KG1 (cell line): ENCODE measurements at places on chromosomes 5 and 9.

GRCh38 chr5:169602535-169602934 lies 19.0 kb downstream of the SPDL1 start:
- DNase-seq, result no peak

DNA sequence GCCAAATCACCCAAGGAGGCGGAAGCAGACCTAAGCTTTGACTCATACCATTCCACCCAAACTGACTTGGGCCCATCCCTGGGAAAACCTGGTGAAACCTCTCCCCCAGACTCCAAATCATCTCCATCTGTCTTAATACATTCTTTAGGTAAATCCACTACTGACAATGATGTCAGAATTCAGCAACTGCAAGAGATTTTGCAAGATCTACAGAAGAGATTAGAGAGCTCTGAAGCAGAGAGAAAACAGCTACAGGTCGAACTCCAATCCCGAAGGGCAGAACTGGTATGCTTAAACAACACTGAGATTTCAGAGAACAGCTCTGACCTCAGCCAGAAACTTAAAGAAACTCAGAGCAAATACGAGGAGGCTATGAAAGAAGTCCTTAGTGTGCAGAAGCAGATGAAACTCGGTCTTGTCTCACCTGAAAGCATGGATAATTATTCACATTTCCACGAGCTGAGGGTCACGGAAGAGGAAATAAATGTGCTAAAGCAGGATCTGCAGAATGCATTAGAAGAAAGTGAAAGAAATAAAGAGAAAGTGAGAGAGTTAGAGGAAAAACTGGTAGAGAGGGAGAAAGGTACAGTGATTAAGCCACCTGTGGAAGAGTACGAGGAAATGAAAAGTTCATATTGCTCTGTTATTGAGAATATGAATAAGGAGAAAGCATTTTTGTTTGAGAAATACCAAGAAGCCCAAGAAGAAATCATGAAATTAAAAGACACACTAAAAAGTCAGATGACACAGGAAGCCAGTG lies 15.8 kb upstream of the TTC23L start:
- DNase-seq, result no peak

DNA sequence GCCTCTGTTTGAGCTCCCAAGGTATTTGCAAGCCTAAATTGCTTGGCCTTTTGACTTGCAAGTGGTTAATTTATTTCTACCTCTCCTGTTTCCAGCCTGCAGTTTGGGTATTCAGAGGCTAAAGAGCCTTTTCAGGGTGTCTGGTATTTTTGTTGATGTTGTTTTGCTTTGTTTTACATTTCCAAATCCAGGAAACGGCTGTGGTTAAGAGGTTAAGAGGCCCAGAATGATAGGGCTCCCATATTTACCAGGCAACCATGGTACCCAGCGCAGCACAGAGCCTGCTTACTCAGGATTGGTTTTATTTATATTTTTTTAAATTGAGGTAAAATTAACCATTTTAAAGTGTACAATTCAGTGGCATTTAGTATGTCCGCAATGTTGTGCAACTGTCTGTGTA lies 92.1 kb downstream of the PDZD2 start:
- DNase-seq, result no peak

DNA sequence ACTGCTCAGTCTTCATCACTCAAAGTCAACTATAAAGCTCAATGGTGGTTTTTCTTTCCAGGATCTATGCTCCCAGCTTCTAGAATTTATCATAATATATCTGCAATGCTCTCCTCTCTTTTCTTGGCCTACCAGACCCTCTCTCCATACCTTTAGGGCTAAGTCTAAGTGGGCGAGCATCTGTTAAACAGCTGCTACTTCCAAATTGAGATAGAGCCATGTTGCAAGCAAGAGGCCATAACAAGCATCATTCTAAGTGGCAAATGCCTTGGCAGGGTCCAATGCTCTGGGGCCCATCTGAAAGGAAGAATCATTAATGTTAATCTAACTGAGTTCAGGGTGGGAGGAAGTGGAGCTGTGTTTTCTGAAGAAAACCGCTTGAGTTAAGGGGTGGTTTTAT lies 324.0 kb downstream of the TLR4 start:
- no peak for DNase-seq

GRCh38 chr9:82115900-82116299 lies 127.3 kb downstream of the SPATA31D1 start:
- DNase-seq, result no peak

GRCh38 chr5:160463740-160464465 lies 42.2 kb downstream of the PTTG1 start:
- no peak for DNase-seq

- DNase-seq, result no peak
These were observed 103.8 kb downstream of the PCSK1 start for GRCh38 chr5:96329289-96329688.

DNA sequence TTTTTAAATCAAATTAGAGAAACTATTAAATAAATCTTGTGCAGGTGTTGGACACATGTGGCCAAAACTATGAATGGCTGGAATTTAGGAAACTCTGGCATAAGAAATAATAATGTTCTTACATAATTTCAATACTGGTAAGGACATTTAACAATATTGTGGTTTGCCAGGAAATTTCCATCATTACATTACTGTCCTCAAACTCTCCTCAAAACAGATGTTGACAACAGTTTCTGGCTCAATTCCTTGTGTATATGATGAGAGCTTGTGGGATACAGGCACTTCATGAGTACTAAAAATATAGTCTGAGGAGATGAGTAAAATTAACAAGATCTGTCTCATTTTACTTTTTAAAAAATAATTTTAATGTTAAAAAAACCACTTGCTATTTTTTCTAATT lies 27.9 kb downstream of the MCTP1 start:
- no peak for DNase-seq

DNA sequence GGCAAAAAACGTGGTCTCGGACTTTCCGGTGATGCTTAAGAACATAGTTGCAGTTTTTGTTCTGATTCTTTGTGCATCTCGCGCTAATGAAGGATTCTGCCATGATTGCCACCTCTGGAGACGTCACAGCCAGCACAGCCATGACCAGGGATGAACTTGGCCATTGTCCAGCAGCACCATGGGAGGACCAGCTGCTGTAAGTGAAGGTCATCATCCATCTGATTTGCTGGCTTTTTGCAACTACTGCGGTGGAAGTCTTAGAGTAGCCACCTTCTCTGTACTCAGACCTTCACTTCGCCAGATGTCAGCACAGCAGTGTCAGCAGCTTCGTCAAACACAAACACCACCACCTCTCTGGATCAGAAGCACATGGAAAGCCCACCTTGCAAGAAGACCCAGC lies 45.7 kb downstream of the NSUN2 start:
- no peak for DNase-seq

DNA sequence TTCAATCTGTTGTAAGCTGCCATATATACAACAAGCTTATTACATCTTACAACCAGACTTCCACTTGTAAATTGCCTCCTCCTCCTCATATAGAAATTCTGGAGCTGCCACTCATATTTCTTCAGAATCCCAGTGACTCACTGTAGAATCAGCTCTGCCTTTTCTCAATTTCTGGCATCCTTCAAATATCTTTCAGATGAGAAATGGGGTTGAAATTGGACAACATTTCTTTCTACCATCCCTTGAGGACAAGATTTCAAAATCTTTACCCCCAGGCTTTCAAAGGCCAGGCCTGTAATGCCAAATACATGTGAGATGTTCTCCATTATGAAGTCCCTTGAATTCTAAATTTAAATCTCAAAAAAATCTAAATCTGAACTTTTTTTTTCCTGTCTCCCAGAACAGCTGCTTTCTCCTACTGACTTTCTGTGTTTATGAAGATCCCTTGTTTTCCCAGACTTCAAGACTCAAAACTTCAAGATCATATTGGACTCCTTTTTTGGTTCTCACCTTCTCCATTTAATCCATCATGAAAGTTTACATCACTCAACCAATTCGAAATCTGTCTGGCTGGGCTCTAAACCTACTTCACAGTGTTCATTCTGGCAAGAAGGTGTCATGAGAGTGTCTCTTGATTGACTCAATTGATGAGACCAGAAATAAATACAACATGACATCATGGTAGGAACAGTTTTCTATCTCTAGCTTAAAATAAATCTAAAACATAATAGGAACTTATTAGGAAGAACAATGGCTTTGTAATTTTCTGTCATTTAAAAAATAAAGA lies 109.8 kb downstream of the HMHB1 start:
- DNase-seq, result no peak

- DNase-seq, result no peak
These were observed 123.4 kb downstream of the CEMIP2 start for GRCh38 chr9:71644819-71645362.

GRCh38 chr5:90866333-90866732 lies 307.7 kb downstream of the ADGRV1 start:
- no peak for DNase-seq

DNA sequence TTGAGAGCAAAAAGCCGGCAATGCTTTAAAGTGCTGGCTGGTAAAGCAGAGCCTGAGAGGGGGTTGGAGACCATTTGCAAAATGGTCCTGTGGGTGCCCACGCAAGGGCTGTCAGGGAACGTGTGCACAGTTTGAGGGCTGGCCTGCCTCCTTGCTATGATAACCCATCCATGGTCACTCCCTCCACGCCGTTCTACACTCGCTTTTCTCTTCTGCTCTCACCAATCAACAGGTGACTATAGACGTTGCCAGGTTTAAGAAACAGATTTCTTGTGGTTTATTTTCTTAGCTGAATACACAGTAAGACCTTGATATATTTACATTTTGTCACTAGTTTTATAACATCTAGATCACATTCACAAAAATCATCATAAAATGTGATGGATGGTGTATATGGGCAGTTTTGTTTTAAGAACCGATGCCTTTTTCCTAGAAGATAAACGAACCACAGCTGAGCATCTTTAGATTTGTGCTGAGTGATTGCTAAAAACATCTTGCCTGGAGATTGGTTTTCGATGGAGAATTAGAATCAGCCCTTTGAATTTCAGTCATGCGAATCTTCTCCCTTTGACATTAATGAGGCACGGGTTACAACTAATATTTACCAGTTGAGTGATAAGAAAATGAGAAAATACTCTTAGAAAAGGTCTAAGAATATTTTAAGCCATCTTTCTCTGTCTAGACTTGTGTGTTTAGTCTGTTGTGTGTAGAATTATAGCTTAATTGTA lies 13.9 kb downstream of the MAP1B start:
- DNase-seq, result no peak
